ENCODE measurements at places on chromosomes 2 and 18. TPM values are rescaled to one million over a fixed set of nuclear protein-coding genes. Genes with fewer than 3 reads are reported as not detected.
A peak's percentile ranks its signal among the peaks of the same experiment; 100 is the strongest.

- DNase-seq: no peak
Observed at GRCh38 chr2:97718051-97718882, 4.9 kb downstream of the ZAP70 start.

The KCNG3 gene
- not detected for total RNA-seq

- no peak for DNase-seq
Observed at GRCh38 chr2:79982445-79982844, 322.1 kb downstream of the LRRTM1 start.

DNA sequence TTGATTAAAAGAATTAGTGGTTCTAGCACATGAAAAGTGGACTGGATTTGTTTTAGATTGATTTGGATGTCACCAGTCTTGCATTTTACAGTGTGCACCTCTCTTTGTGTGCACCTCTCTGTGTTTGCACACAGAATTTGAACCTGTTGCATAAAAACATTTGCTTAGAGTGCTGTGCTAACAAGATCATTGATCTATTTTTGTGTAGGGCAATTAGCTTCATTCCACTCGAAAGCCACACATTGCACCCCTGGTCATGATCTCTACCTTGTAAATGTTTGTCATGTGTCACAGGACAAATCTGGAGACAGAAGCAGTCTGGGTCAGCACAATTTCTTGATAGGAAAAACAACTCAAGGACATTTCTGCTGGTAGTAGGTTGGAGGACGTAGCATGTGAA is 258.7 kb upstream of the LINC00305 start:
- no peak for DNase-seq

- DNase-seq: no peak
Observed at GRCh38 chr18:58226429-58226828, 182.4 kb downstream of the NEDD4L start.

DNA sequence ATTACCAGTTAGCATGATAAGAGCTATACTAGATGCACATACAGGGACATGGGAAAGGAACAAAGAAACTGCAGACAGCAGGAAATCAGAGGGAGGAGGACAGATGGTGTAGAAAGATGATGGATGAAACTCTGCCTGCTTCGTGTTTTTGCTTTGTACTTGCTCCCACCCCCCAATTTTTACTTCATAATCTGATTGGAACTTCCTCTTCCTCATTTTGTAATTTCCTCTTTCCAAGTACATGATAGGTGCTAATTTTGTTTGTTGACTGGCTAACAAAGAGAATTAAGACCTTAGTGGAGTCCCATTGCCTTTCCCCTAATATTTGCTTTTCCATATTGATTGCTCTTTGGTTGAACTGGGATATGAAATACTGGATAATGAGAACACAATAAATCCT is 76.0 kb upstream of the PELI1 start:
- DNase-seq: no peak

The DCDC2C gene
- total RNA-seq: not detected

GRCh38 chr2:204321910-204322751 is 223.1 kb upstream of the PARD3B start:
- DNase-seq: peak; percentile 92

GRCh38 chr2:189022053-189022481 is 47.9 kb downstream of the COL3A1 start:
- DNase-seq: no peak

Measured in endothelial cell of umbilical vein (primary cell).